ENCODE measurements at places on chromosomes 5 and 9.

GRCh38 chr5:57834829-57835608, 352.4 kb upstream of the ACTBL2 start:
- DNase-seq, result no peak

GRCh38 chr9:3004572-3004971, 160.7 kb upstream of the PUM3 start:
- DNase-seq, result no peak

- no peak for DNase-seq
These were observed 24.9 kb downstream of the PLCXD3 start for GRCh38 chr5:41485533-41485932.

DNA sequence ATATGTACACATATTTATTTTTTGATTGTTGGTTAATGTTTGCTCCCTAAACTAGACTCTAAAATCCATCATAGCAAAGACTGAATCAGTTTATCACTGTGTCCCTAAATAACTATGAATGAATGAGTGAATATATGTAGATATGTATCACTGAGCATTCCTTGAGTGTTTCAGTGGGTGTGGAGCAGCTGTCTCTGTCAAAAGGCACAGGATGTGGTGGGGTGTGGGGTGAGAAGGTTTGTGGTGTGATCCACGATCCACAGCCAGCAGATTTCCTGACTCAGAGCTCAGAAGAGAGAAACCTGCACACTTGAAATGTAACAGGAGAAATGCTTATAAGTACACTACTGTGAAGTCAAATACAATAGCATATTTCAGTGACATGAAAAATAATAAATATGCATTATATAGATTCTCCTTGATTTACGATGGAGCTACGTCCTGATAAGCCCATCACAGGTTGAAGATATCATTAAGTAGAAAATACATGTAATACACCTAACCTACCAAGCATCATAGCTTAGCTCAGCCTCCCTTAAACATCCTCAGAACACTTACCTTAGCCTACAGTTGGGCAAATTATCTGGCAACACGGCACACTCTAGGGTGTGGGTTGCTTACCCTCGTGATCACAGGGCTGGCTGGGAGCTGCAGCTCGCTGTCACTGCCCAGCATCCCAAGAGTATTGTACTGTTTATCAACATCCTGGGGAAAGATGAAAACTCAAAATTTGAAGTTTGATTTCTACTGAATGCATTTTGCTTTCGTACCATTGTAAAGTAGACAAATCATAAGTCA, 287.0 kb downstream of the GAS1 start:
- no peak for DNase-seq

- DNase-seq, result no peak
These were observed 47.2 kb upstream of the DAB2 start for GRCh38 chr5:39471836-39472508.

DNA sequence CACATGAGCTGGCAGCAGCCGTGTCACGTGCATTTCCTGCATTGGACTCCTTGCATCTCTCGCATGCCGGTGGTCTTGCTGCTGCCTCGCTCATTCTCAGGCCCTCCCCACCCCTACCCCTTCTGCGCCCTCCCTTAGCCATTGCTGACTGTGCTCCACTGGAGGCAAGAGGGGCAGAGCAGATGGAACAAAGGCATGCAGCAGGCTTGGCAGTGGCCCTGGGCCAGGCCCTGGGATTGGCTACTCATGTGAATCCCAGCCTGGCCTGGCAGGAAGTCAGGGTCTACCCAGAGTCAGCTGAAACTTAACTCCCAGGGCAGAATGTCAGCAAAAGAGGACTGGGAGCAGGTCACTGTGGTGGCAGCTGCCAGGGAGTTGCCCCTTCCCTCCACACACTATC, 62.3 kb downstream of the TSTD2 start:
- no peak for DNase-seq

- no peak for DNase-seq
These were observed 153.8 kb downstream of the AUH start for GRCh38 chr9:91207729-91208418.

DNA sequence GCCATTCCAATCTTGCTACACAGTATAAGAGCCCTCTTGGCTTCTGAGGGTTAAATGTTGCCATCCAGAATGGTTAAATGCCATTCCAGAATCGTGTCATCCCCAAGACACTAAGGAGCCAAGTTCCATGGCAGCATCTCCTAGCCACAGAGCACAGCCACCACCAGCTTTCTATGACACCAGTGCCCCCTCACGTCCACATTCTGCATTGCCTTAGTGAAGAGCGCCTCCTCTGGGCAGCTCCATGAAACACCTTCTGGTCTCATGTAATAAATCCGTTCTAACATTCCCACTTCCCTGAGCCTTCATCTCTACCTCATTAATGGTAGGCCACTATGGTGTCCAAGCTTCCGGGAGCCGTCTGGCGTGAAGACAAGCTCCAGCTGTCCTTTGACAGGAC, 12.4 kb downstream of the CBY3 start:
- no peak for DNase-seq

GRCh38 chr5:17678751-17679324, 44.6 kb downstream of the TAF11L14 start:
- no peak for DNase-seq

DNA sequence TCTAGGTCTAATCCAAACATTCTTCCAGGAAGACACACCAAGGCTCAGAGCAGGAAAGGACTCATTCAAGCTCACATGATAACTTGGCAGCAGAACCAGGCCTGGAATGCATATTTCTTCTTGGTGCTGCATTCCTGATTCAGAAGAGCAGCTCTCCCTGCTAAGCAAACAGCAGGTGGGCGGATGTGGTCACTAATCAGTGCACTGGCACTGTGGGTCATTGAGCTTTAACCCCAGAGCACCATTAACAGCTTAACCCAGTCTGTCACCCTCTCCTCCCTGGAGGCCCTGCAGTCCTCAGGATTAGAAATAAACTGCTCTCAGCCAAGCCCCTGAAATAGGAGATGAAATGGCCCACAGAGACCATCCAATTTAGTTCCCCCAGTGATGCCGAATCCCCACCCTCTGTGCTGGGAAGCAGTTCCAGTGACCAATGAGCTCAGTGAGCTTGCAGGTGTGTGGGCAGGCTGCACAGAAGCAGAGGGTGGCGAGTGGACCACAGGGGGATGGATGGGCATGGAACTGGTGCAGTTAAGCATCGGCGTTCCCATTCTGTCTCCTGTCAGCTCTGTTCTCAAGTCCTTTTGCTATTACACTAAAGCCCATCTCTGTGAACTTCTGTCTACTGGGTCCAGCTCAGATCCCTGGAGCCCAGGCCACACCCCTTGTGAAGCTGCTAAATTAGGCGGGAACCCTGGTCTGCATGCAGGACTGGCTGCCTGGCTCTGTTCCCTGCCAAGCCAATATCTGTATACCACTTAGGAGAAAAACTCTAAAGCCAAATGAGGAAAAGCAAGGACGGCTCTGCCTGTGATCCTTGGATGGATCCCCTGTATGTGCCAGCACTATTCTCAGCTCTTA, 16.6 kb upstream of the MEGF9 start:
- DNase-seq, result no peak

- no peak for DNase-seq
These were observed 66.0 kb downstream of the FRMD3 start for GRCh38 chr9:83472221-83472665.

DNA sequence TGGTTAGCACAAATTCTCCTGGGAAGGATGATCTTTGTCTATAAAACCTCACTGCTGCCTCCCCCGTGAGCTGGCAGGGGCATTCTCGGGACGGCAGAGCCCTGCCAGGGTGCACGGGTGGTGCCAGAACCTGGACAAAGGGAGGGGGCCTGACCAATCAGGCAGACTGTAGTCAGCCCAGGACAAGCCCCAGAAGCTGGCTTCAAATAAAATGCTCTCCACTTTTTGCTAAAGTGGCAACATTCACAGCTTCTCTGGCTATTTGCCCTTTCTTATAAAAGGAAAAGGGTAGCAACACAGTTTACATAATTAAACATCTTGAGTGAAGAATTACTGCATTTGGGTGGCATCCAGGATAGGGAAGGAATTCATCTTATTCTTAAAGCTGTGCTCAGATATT, 14.4 kb downstream of the IL9 start:
- no peak for DNase-seq

- peak; percentile 69 for DNase-seq
These were observed at the start of gene LSM11 for GRCh38 chr5:157743163-157744050. Gene LSM11, plus strand, starts transcription at chr5:157743712. Its CDS starts 39 bp downstream, at chr5:157743751.

DNA sequence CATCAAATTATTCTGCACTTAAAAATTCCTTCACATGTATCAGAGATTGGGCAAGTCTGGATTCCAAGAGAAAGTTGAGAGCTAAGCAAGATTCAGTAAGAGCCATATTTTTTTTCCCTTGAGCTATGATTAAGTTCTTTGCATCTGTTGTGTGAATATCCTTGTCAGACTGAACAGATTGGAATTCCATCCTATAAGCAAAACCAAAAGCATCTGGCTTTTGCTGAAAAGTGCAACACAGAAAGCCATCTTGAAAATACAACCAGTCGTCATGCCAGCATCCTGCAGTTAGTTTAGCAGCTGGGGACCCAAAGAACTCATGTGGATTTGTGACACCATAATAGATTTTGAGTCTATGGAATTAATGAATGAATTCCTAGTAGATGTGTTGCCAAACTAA, 316.9 kb downstream of the MTRR start:
- no peak for DNase-seq

DNA sequence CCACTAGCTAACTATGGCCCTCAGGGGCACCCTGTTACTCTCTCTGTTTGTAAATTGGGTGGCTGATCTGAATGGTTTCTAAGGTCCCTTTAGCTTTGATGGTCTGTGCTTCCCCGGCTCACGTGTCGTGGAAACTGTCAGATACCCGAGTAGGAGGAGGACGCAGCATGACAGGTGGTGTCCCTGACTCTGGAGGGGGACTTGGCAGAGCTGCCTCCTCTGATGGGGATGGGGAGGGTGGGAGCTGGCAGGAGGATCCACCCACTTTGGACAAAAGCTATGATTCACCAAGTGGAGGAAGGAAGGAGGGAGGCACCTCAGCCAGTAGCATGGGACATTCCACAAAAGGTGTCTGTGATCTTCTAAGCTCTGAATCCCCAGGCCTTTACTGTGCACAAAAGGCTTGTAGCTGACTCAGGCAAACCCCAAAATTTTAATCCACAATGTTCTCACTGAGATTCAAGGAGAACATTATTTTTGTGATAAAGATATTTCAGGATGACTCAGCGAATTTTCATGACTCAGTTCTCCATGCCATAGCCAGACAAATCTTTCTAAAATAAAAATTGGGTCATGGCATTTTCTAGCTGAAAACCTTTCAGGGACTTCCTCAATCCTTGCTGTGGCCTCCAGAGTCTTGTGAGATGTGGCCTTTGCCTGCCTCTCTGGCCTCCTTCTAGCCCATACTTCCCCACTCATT, 131.0 kb upstream of the BRINP1 start:
- no peak for DNase-seq

GRCh38 chr5:122434205-122434970, 122.4 kb downstream of the SNCAIP start:
- peak; percentile 34 for DNase-seq

DNA sequence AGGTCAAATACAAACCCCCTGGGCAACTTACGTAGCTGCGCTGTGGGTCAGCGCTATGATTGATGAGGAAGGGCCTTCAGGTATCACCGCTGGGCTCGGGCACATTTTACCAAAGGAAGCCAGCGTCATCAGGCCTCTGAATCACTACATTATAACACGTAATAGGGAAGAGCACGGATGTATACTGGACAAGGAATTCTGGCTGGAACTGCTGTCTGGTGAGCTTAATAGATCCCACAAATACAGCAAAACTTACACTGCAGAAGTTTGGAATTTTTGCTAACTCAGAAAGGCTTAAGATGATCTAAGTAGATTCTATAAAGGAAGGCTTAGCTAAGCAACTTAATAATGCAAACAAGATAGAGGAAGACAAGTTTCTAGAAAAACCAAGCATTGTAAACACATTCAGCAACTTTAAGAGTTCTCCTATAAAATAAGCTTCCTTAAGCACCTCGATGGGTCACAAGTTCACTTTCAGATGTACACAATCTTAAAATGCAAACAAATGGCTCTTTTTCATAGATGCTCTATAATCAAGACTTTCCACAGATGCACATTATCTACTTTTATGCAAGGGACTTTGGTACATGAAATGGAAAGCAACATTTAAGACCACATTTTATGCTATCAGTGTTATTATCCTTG, 360.1 kb upstream of the PANK3 start:
- no peak for DNase-seq

DNA sequence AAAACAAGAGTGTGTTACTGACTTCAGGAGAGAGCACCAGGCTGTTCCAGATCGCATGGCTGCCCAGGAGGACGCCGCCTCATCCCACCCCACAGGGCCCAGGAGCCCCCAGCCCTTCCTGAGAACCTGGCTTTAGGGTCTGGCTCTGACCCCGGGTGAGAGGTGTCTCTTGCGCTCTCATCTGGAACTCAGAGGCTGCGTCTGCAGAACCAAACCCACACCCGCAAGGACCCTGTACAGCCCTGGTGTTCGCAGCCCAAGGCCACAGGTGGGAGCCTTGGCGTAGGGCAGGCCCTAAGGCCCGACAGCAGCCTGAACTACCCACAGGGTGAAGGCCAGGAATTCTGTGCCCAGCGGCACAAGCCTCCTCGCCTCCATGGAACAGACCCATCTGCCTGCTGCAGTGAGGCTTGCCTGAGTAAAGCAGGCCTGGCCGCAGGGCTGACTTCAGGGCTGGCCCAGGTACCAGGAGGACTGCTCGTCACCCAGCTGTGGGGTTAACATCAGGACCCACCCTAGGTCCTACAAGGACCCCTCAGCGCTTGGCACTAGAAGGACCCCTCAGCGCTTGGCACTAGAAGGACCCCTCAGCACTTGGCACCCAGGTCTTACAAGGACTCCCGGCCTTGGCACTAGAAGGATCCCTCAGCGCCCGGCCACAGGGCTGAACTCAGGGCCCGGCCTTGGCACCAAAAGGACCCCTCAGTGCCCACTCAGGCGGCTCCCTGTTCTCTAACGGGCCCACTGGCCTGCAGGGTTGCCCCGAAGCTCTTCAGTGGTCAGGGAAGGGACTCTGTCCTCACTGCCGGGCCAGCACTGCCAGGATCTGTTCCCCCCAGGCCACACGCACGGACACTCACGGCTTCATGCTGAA, 48.2 kb downstream of the NKD2 start:
- DNase-seq, result no peak

DNA sequence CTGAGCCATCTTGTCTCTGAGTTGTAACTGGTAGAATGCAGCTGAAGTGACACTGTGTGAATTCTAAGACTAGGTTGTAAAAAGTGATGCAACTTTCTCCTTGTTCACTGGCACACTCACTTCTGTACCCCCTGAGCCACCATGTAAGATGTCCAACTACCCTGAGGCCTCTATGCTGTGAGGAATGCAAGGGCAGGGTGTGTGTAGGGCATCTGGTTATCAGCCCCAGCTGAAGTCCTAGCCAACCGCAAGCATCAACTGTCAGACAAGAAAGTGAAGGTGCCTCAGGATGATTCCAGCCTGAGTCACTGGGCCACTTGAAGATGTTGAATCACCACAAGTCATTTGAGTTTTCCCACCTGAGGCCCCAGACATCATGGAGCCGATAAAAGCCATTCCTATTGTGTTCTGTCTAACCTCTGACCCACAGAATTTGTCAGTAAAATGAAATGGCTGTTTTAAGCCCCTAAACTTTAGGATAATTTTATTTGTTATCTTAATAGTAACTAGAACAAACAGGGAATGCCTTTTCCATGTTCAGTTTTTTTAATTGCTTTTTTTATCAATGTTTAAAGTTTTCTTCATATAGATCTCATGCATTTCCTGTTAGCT, 18.7 kb upstream of the RHOBTB3 start:
- no peak for DNase-seq

- DNase-seq, result no peak
These were observed 20.2 kb upstream of the UBTD2 start for GRCh38 chr5:172303572-172304335.

GRCh38 chr9:3049636-3050035, 205.7 kb upstream of the PUM3 start:
- DNase-seq, result no peak

- DNase-seq, result no peak
These were observed 97.7 kb upstream of the ANKRD55 start for GRCh38 chr5:56330806-56331205.

Measured in NCI-H2081 treated with DMSO at 0.1 percent for 48 hours (cell line).